Gastroesophageal sphincter (tissue), 4 donors: ENCODE measurements at places on chromosomes 6 and 20.

DNA sequence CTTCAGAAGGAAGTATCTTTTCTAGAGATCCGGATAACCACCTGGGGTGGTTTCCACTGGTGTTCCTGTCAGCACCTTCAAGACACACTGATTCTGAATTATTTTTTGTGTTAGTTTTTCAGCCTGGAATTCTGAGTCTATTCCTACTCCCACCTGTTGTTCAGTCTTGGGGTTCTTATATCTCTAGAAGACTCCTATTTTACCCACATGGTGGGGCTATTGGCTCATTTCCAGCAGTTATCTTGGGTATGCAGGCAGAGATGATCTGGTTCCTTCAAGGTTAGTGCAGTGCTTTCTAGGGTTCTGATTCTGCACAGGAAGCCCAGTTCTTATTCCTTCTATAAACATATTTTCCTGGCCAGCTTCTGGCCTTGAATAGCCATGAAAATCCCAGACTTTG lies 175.6 kb upstream of the PDE7B start:
- ATAC-seq: no peak
- no peaks in the 10 kb centered on the region for H3K4me1 ChIP-seq
- no peak overlapping the region for H3K4me3 ChIP-seq
- H3K27ac ChIP-seq: no peak overlapping the region

DNA sequence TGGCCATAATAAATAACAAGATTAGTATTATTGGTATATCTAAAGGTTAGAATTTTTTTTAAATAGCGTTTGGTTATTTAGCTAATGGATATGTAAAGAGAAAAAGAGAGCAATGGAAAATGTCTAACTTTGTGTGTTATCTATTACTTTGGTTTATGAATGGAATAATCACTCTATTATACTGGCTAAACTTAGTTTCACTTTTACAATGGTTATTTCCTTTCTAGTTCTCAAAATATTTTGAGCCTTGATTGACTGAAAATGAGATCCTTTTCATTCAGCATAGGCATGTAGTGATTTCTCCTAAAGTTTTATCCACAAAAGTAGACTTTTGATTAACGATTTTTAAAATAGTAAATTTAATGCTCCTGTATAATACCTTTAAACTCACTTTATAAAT lies 51.6 kb upstream of the MLIP start:
- no peak overlapping the region for H3K4me3 ChIP-seq
- H3K27ac ChIP-seq: no peak overlapping the region
- ATAC-seq: no peak
- no peaks in the 10 kb centered on the region for H3K36me3 ChIP-seq

DNA sequence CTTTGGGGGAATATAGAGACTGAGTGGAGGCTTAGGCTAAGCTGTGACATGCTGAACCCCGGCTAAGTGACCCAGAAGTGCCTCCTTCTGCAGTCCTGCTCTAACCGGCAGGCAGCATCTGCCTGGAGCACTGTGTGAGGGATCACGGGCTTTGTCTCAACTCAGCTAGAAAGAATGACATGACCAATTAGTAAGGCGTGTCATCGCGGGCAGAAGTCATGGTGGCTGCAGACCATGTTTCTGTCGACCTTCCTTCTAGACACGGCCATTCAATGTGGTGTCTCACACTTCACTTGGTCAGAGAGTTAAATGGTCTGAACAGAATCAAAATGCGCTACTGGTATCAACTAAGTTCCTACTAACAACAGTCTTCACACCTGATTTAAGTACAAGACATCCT lies 35.0 kb downstream of the HUS1B start:
- no peak for ATAC-seq
- peak overlapping the region; percentile 56 for H3K27ac ChIP-seq
- no peaks in the 10 kb centered on the region for H3K27me3 ChIP-seq
- H3K36me3 ChIP-seq: no peaks in the 10 kb centered on the region
- no peak overlapping the region for H3K4me3 ChIP-seq

DNA sequence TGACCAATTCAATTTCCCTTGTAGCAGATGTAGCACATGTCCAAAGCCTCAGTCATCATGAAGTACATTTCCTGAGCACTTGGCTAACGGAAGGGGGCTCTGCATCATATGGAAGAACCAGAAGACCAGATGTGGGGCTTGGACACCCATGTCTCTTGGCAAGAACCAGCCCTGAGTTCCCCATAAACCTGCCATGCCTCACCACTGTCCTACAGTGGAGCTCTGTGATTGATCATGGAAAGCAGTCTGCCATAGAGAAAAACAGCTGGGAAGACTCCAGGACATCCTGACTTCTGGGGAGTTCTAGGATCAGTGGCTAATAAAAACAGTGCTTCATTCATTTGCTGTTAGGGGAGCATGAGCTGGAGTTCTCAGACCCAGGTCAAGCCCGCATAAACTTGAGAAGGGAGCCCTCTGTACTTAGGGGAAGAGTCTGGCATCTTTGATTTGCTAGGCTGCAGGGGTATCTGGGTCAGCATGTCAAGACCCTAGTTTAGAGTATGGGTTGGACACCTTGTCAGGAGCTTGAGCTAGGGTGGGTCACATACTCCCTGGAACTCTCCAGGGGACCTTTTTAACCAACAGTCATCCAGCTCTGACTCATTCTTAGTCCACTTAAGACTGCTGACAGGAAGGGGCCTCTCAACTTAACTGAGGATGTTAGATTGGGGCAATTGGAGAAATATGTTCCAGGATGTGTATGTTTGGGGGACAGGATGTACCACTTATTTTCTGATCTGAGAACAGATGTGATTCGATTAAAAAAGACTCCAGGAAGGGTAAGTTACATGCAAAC lies 26.3 kb upstream of the TRAM2 start:
- H3K27ac ChIP-seq: no peak overlapping the region
- H3K4me3 ChIP-seq: no peak overlapping the region
- ATAC-seq: no peak
- no peaks in the 10 kb centered on the region for H3K27me3 ChIP-seq
- no peaks in the 10 kb centered on the region for H3K36me3 ChIP-seq
- peaks cover 11% of the 10 kb centered on the region for H3K4me1 ChIP-seq

GRCh38 chr6:328136-328670 lies 35.9 kb downstream of the DUSP22 start:
- H3K36me3 ChIP-seq: no peaks in the 10 kb centered on the region
- ATAC-seq: peak; percentile 81
- peaks cover 9% of the 10 kb centered on the region for H3K27me3 ChIP-seq

- H3K27me3 ChIP-seq: no peaks in the 10 kb centered on the region
- no peaks in the 10 kb centered on the region for H3K36me3 ChIP-seq
- no peak for ATAC-seq
- H3K27ac ChIP-seq: peak overlapping the region; percentile 14
- H3K4me1 ChIP-seq: no peaks in the 10 kb centered on the region
Measured at GRCh38 chr20:32737371-32738223, 5.7 kb downstream of the COMMD7 start.

- no peak overlapping the region for H3K4me3 ChIP-seq
- H3K36me3 ChIP-seq: no peaks in the 10 kb centered on the region
- ATAC-seq: peak; percentile 32
- no peak overlapping the region for H3K27ac ChIP-seq
Measured at GRCh38 chr20:38290829-38291814, 12.8 kb upstream of the BPI start.

DNA sequence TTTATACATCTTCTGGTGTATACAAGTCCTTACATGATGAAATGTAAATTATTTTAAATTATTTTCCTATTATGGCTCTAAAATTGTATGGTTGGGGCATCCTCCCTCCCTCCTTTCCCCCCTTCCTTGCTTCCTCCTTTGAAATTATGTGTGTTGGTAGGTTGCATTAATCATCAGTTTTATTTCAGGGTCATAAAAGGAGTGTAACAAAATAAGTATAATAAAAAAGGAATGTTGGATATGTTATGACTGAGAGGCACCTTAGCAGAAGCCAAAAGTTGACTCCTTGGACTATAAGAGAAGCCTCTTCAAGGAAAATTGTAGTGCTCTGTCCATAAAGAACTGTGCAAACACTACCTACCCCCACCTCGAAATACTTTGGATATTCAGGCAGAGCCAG lies 46.6 kb upstream of the PTPRK start:
- ATAC-seq: no peak
- no peak overlapping the region for H3K4me3 ChIP-seq
- peaks cover 3% of the 10 kb centered on the region for H3K4me1 ChIP-seq
- no peak overlapping the region for H3K27ac ChIP-seq
